ENCODE measurements at places on chromosomes 2 and 18.

DNA sequence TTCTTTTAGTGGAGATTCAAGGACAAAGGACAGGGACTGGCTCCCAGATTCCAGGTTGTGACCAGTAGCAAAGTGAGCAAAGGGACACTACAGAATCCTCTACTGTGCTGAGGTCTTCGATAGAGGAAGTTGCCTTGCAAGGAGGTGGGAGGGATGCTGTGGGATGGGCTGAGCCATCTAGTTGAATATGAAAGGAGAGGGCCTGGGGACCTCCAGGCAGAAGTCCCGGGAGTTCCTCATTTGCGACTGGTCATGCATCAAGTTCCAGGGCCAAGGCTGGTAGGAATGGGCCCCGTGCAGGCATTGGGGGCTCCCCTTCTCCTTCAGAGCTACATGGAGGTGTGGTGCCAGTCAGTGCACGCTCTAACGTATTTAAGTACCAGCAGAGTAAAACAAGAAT lies 12.6 kb upstream of the PROM2 start:
- no peak for DNase-seq

- DNase-seq, result no peak
Observed at GRCh38 chr2:217932803-217933616, 69.8 kb downstream of the TNS1 start.

DNA sequence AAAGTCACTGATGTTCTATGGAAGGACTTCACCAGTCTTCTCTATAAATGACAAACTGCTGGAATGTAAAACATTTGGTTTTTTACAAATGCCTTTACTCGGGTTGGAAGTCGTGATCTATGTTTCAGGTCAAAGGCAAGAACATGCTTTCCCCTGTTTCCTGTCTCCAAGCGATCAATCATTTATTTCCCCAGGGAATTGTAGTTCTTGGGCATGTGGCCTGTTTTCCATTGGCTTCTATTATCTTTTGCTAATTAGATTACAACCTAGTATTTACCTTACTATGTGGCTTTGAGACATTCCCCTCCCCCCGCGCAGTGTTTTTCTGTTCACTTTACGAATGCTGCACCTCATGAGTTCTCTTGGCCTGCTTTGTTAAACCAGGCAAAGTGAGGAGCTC lies 684.2 kb downstream of the EPHA4 start:
- no peak for DNase-seq

GRCh38 chr2:105391763-105392662 lies 6.8 kb downstream of the FHL2 start:
- no peak for DNase-seq

GRCh38 chr2:54599326-54599710 lies 124.1 kb upstream of the EML6 start:
- no peak for DNase-seq

GRCh38 chr18:24270937-24271380 lies 126.7 kb downstream of the OSBPL1A start:
- DNase-seq, result no peak

GRCh38 chr2:168503901-168504300 lies 47.8 kb downstream of the CERS6 start:
- DNase-seq, result no peak

DNA sequence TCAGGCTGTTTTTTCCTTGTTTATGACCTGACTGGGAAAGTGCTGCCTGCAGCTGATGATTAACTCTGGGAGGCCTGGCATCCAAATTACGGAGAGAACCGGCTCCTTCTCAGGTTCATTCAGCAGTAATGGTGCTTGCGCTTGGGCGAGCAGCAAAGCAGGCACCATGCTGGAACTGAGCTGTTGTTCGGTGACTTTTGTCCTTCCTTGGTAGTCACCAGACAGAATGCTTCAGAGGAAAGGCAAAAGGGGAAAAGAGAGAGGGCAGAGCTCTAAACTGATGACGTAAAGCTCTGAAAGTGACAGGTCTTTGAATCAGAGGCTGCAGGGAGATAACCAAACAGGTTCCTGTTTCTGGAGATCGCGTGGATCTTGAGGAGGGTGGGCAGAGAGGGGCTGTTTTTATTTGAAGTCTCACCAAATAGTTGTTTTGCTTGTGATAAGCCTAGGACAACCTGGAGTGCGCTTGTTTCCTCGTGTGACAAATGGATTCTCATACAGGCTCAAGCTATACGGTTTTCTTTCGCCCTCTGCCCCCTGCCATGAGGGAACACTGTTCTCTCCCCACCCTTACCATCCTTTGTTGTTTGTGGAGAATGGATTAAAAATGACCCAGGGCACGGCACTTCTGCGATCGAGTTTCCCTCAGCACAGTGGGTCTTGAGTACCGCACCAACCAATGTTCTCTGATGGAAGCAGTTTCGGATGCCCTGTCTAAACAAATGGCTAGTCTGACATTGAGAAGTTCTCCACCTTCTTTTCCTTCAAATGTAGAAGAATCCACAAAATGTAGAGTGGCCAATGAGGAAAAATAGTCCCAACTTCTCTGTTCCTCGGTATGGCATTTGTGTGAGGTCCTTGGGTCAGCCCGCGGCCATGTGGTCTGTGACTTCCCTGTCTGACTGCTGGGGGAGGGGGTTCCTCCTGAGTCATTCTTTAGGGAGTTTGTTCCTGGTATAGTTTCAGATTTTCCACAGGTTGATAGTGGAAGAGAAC lies 1.3 kb downstream of the RASGRP3 start:
- no peak for DNase-seq

DNA sequence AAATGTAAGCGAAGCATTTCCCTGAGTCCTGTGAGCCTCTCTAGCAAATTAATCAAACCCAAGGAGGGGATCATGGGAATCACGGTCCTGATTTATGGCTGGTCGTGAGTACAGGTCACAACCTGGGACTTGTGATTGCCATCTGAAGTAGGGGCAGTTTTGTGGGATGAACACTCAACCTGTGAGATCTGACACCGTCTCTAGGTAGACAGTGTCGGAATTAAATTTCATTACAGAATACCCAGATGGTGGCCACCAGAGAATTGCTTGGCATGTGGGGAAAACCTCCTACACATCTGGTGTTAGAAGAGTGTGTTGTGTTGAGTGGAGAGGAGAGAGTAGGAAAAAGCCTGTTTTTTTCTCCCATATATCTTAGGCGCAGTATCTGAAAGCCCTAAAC lies 12.5 kb downstream of the CAPN14 start:
- no peak for DNase-seq

GRCh38 chr2:161915121-161915520 lies 158.9 kb downstream of the DPP4 start:
- DNase-seq, result no peak

- no peak for DNase-seq
Observed at GRCh38 chr2:155980941-155981560, 351.5 kb downstream of the NR4A2 start.

DNA sequence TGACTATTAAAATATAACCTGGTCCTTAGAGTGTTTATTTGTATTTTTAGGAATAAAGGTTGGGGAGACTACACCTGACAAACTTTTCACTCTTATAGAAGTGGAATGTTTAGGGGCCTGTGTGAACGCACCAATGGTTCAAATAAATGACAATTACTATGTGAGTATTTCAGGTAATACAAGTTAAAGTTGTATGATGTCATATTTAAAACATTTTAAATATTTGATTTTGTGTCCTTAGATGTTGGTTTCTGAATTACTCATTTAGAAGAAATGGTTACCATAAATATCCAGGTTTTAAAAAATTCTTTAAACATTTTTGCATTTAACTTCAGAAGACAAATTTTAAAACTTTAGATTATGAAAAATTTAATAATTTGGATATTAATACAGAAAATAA lies 11.8 kb upstream of the ANKRD12 start:
- no peak for DNase-seq

DNA sequence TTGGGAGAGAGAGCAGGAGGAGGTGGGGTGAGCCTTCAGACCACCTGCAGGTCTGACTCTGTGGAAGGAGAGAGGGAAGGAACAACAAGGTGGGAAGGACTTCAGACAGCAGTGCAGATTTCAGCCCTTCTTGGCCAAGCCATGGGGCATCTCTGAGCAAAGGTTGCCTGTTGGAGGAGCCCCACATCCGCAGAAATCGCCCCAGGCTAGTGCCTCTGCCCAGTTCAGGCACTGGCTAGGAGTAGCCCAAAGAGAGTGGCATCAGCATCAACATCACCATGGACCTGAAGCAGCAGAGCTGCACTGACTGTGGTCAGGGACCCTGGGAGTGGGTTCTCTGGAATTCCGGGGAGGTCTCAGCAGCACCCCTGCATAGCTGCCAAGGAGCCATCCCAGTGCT lies 10.2 kb downstream of the GPR55 start:
- DNase-seq, result no peak

GRCh38 chr2:81290846-81291245 lies 986.3 kb upstream of the LRRTM1 start:
- no peak for DNase-seq

DNA sequence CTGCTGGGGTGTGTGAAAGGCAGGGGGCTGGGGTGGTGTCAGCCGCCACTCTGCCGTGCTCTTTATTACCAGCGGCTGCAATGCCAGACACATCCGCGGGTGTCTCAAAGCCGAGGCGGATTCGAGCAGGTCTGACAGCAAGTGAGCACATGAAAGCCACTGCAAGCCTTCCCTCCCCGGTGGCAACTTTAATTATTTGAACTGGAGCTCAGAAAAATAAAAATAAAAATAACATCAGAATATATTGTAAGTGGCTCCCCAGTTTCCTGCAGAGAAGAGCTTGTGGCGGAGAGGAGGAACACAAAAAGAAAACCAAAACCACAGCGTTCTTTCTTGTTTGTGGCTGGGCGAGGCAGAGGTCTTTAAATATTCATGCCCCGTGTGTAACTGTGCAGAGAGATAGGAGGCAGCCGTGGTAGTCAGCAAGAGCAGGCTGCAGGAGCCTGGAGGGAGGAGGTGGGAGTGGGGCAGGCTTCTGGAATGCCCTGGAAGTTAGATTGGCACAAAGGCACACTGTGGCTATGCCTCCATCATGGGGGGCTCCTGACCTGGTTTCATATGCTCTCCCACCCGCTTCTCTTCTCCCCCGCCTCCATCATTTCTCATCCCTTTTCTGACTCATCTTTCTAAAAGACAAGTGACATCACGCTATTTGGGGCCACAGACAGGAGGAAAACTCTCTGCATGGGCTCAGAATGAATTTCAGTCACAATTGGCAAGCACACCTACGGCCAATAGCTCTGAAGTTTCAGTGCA lies 199.8 kb downstream of the CLIP4 start:
- peak; percentile 21 for DNase-seq

GRCh38 chr18:58135183-58135641 lies 91.2 kb downstream of the NEDD4L start:
- DNase-seq, result no peak

- no peak for DNase-seq
Observed at GRCh38 chr2:167275046-167275445, 386.8 kb downstream of the XIRP2 start.

GRCh38 chr2:176650104-176650837 lies 381.0 kb downstream of the MTX2 start:
- DNase-seq, result no peak

GRCh38 chr2:148926981-148927401 lies 52.0 kb downstream of the KIF5C start:
- no peak for DNase-seq

GRCh38 chr2:67994716-67995115 lies 68.1 kb downstream of the C1D start:
- no peak for DNase-seq

- DNase-seq, result no peak
Observed at GRCh38 chr2:162435157-162435556, 91.2 kb downstream of the GCA start.

- DNase-seq, result no peak
Observed at GRCh38 chr2:100877555-100877954, 57.6 kb downstream of the NPAS2 start.
